CD4-positive, alpha-beta T cell (primary cell): ENCODE measurements at places on chromosomes 12 and 14.

GRCh38 chr14:104350463-104351185 is 212.2 kb downstream of the KIF26A start:
- DNase-seq: no peak

DNA sequence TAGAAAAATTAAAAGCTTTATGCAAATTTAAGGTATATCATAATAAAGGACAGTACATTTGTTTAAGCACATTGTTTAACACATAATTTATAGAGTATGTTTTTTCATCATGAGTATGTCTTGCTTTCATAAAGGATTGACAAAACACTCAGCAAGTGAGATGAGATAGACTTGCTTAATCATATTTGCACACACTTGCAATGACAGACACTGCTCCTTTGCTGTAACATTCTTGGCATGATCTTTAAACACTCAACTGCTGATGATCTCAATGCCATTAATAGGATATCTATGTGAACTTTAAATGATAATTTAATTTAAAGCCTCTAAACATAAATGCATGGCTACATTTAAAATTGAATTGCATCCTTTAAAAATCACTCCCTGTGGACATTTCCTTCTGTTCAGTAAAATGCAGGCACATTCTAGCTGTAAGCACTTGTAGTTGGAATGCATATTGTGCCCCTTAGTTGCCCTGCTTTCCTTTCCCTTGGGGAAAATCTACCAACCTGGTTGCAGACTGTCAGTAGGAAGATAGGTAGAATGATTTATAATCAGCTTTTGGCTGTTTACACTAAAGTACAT is 979.0 kb downstream of the TMTC2 start:
- no peak for DNase-seq

- DNase-seq: no peak
Measured at GRCh38 chr12:111427417-111428074, 21.8 kb downstream of the SH2B3 start.

- DNase-seq: peak; percentile 52
Measured at GRCh38 chr12:14185427-14186192, 179.9 kb upstream of the ATF7IP start.

- DNase-seq: no peak
Measured at GRCh38 chr12:31853977-31854376, 105.2 kb upstream of the RESF1 start.

- DNase-seq: no peak
Measured at GRCh38 chr12:105469211-105469610, 138.7 kb downstream of the C12orf75 start.
